ENCODE measurements at places on chromosomes 1 and 21. TPM values are rescaled to one million over a fixed set of nuclear protein-coding genes. Genes with fewer than 3 reads are reported as not detected.
A peak's percentile ranks its signal among the peaks of the same experiment; 100 is the strongest.

- DNase-seq: no peak
Measured at GRCh38 chr1:43874716-43875115, 58.9 kb upstream of the ARTN start.

- no peak for DNase-seq
Measured at GRCh38 chr1:156924478-156925153, 4.2 kb downstream of the LRRC71 start.

DNA sequence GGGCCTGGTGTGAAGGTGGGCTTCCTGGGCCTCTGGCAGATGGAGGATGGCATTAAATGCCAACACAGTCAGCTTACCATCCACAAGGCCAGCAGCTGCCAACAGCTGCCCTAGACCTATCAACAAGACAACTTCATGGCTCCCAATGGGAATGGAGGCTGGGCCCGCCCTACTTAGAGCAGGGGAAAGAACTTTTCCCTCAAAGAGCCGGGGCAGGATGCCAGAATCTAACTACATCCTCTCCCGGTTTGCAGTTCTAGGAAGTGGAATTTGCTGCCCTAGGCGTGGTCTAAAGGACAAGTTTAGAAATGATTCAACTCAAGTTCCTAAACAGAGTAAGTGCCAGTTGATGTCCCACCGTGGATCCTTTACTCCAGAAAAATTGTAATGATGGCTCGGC, 13.1 kb downstream of the ICMT start:
- DNase-seq: peak; percentile 60

DNA sequence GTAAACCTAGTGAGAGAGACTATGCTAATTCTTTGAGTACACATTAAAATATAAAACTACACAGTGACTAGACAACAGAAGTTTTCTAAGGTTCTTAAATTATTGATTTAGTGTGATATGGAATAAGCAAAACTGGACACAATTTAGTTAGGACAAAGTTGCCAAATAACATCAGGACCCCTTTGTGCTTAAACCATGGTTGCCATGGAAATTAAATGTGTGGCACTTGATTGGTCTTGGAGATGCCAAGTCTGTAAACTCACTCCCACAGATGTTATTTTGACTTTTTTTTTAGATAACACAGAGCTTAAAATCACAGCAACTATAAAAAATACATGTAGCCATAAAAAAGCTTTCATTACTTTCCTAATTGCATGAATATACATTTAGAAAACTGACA, 234.6 kb downstream of the BRINP3 start:
- DNase-seq: no peak

- DNase-seq: no peak
Measured at GRCh38 chr1:41103766-41104165, 82.2 kb upstream of the SLFNL1 start.

GRCh38 chr1:195637539-195637938, 970.7 kb downstream of the KCNT2 start:
- DNase-seq: no peak

DNA sequence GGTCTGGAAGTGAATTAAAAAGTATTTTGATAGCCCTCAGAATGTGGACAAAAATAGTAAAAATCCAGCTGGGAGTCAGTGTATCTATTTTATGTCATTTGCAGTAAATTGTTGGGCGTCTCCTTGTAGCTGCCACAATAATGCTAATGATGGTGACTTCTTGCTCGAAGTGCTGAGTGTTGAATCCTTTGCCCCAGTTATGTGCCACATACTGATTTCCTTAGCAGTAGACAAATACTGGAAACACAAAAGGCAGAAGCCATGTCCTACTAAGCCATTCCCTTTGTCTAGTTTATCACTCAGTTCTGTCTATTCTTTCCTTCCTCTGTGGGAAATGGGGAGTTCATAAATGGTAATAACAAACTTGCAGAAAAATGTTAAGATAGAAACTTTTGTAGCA, 70.7 kb upstream of the CXADR start:
- DNase-seq: no peak

DNA sequence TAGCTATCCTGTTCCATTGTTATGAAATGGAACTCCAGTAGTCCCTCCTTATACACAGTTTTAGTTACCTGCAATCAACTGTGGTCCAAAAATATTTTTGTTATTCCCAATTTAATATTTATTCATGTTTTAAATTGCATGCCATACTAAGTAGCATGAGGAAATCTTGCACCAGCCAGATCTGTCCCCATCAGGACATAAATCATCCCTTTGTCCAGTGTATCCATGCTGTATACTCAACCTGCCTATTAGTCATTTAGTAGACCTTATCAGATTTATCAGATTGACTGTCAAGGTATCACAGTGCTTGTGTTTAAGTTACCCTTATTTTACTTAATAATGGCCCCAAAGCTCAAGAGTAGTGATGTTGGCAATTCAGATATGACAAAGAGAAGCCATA, 207.9 kb upstream of the DMRTA2 start:
- no peak for DNase-seq

DNA sequence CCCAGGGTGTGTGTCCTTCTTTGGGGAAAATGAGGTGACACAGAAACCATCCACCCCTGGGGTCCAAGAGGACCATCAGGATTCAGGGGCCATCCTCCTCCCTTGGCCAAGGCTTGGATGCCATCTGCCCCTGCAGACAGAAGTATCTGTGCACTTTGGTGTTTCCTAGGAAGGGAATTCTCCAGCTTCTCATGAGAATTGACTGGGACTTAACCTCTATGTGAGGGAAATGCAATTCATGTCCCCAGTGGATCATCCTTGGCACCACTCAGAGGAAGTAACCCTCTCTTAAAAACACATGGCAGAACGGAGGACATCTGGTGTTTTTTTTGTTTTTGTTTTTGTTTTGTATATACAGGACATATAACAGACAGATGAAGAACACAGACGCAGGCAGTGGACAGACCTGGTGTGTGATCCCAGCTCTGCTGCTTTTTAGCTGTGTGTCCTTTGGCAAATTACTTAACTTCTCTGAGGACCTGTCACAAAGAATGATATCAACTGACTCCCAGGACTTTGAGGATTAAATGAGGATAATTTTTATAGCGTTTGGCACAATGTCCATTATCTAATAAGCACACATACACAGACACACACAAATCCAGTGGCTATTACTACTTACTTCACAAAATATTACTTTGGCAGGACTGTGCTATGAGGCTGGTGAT, 3.8 kb downstream of the TNN start:
- DNase-seq: no peak

DNA sequence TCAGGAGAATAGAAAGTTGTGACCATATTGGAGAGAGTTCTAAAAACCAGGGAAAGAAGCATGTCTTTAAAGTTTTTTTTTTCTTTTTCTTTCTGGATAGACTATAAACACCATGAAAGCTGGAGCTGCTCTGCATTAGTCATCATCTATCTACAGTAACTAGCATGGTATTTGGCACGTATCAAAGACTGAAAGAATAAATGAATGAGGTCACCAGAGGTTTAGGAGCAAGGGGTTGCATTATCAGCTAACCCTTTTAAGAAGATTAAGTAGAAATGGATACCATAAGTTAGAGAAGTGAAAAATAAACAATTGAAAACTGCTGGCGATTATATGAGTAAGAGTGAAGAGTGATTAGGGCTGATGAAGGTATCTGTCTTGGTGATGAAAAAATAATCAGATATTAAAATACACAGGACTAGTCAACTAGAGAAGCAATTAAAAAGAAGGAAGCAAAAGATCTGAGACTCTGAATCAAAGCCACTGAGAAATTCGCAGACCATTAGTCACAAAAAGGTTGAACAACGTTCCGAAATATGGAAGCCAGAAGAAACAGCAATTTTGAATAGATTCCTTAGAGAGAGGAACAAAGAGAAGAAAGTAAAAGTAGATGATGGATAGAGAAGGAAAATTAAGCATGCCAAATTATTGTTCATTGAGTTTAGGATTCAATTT, 536.4 kb downstream of the DPYD start:
- DNase-seq: peak; percentile 31

DNA sequence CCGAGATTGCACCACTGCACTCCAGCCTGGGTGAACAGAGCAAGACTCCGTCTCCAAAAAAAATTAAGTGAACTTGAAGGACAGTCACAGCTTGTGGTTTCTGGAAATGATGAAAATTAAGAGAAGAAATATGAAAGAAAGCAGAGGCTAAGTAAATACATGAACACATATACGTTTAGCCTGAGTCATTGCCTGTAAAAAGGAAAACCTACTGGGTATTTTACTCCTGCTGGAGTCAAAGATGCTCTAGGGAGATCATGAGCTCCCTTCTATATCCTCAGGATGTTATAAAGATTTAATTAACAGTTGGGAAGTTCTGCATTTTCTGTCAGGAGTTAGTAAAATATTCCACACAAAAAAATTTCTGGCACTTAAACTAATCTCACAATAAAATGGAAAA, 43.5 kb upstream of the TTC39A start:
- no peak for DNase-seq

The DNASE2B gene
- total RNA-seq: not detected

The SELL gene
- total RNA-seq: 1.5 TPM

The C21orf91 gene
- 1.7 TPM for total RNA-seq
